ENCODE measurements at places on chromosomes 16 and 17.

DNA sequence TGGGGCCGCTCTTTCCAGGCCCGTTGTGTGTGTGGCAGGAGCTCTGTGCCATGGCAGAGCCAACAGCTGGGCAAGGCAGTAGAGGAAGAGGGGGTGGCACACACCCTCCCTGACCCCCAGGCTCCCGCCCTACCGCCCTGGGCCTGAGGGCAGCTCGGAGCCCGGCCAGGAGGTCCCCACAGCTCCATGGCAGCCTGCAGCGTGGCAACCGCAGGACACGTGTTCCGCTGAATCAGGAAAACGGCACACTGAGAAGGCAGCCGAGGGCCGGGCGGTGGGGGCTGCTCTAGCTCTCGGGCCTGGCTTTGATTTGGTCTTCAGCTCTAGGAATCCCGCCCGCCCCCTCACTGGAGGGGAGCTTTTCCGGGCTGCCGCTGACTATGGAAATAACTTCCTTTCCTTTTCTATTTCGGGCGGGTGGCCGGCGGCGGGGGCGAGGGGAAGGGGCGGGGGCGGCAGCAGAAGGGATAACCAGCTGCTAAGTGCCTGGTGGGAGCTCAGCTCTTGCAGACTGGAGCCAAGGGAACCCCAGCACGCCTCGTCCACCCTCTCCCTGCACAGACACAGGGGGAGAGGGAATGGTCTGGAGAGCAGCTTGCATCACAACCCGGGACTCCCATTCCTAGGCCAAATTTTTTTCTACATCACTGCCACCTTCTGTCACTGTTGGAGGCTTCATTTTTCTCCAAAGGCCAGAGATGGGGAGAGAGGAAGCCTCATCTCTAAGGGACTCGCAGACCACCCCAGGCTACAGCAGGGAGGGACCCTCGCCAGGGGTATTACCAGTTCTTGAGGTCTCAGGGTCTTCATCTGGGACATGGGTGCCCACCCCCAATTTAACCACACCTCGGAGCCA is 24.8 kb upstream of the MRPS23 start:
- DNase-seq: no peak

DNA sequence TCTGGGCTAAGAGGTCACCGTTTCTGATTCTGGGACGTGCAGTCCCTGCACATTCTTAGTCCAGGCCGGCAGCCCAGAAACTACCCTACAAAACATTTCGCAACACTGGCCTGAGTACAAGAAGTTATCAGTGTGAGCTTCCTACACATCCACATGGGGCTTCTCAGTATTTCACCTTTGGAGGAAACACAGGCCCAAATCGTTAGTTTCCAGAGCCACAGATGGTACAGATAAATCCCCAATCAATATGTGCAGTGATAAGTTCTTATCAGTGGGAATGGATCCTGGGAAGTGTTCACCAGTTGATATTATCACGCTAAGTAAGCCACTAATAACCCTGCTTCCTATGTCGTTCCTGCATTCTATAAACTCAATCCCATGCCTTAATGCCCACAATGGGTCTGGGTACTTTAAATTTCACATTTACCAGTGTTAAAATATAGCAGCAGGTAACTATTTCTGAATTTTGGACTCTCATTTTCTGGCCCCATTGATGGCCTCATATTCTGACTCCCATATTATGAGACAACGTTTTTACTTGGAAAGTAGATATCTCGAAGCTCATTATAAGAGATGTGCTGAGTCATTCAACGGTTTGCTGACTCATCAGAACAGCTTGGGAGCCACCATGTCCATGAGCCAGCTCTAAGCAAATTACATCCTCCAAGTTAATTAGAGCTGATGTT is 370.2 kb upstream of the MAF start:
- DNase-seq: no peak

GRCh38 chr17:46166692-46167249 is 26.5 kb downstream of the KANSL1 start:
- DNase-seq: no peak

GRCh38 chr17:83018658-83019193 is 60.7 kb upstream of the METRNL start:
- DNase-seq: no peak

GRCh38 chr17:74595037-74595750 is 3.1 kb upstream of the CD300LD start:
- no peak for DNase-seq

- DNase-seq: no peak
These were observed 4.2 kb downstream of the USP6 start for GRCh38 chr17:5120036-5120435.

GRCh38 chr17:34579979-34580684 is 750 bp downstream of the TMEM132E start:
- no peak for DNase-seq

- no peak for DNase-seq
These were observed 12.4 kb upstream of the KATNB1 start for GRCh38 chr16:57723170-57723569.

- DNase-seq: no peak
These were observed 2.5 kb downstream of the UBE2I start for GRCh38 chr16:1311738-1312466.

GRCh38 chr16:66344533-66345145 is 21.9 kb upstream of the CDH5 start:
- no peak for DNase-seq

DNA sequence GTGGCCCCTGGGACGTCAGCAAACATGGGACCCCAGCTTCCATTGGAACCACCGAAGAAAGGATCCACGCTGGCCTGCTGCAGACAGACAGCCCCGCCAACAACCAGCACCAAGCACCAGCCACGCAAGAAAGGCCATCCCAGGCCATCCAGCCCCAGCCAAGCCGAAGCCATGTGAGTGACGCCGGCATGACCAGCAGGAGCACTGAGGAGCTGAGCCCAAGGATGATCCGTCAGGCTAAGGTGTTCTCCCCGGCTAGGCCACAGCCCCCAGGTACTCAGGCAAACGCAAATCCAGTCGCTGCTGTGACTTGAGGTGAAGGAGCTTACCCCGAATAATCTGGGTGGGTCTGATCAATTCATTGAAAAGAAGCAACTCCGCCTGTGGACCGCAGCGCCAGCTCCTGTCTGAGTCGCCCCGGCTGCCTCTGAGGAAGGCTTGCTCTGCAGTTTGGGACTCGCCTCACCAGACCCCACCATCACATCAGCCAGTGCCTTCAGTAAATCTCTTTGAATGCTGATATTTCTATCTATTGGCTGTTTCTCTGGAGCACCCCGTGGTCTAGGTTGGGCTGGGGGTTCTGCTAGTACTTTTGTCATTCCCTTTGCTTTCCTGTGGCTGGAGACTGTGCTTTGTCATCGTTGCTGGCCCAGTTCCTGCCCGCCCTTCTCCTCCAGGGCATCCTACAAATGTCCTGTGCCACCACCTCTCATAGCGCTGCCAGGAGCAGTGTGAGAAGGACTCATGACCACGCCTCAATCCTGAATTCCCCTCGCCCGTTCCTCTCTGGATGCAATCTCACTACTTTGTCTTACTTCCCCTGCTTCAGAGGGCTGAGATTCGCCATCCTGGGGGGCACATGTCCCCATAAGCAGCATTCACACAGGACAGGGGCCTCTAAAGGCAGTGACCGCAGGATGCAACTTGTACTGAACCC is 8.1 kb upstream of the CBX2 start:
- DNase-seq: no peak

GRCh38 chr16:12341423-12341822 is 364.9 kb downstream of the SNX29 start:
- DNase-seq: no peak

GRCh38 chr17:28578246-28579195 is 1.8 kb upstream of the ALDOC start:
- DNase-seq: no peak

- DNase-seq: no peak
These were observed 6.5 kb downstream of the NFATC3 start for GRCh38 chr16:68091380-68092261.

- no peak for DNase-seq
These were observed 176.8 kb downstream of the CCDC182 start for GRCh38 chr17:57568340-57568739.

- DNase-seq: no peak
These were observed 6.8 kb upstream of the EZH1 start for GRCh38 chr17:42751628-42752027.

DNA sequence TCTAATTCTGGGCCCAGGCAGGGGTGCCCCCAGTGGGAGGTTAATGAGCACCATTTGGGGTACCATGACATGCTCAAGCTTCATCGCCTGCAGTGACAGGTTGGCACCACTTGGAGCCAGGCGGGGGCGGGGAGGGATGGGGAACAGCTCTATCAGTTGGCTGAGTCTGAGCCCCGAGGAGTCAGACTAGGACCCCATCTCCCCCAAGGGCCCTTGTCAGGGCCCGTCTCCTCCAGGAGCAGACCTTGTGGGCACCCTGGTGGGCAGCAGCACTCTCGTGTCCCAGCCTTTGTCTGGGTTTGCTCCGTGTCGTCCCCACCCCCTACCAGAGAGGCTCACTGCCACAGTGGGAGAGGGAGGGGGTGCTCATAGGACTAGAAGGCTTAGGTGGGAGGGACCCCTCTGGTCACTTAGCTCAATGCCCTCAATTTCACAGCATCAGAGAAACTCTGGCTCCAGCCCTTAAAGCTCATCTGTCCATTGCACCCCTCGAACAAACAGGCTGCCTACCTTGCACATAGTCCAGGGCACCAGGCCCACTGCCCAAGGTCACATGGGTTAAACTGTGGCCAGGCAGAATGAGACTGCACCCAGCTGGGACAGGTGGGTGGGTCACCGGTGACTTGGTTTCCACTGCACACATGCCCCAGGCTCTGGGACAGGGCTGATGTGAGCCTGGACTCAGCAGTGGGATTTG is 4.1 kb downstream of the PPP1R9B start:
- no peak for DNase-seq

GRCh38 chr16:52095471-52095870 is 451.5 kb downstream of the TOX3 start:
- no peak for DNase-seq

DNA sequence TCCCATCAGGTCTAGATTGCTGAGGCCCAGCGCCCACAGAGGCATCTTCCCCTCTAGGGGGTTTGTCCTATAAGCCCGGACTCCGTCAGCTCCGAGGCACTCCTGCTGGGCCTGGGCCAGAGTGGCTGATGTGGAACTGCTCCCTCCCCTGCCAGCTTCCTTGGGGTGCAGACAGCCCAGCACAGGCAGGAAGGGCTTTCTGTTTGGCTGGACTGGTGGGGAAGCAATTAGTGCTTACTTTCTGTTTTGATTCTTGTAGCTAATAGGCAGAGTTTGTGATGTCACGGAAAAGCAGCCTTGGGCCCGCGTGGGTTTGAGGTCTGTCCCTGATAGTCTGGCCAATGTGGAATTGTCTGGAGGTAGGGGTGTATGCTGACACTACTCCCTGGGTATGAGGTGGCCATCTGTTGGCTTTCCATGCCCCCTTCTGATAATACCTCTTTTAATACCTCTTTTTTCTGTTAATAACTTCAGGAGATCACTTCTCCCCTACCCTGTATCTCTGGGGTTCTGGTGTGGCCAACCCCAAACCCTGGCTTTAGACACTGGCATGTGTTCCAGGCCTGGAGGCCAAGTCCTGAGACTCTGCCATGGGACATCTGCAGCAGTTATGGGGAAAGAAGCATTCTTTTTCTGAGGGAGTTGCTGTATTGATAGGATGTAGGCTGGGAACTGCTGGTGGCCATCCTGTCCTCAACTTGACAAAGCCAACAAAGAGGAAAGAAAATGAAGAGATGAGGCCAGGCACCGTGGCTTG is 190.9 kb downstream of the RAB11FIP4 start:
- no peak for DNase-seq

DNA sequence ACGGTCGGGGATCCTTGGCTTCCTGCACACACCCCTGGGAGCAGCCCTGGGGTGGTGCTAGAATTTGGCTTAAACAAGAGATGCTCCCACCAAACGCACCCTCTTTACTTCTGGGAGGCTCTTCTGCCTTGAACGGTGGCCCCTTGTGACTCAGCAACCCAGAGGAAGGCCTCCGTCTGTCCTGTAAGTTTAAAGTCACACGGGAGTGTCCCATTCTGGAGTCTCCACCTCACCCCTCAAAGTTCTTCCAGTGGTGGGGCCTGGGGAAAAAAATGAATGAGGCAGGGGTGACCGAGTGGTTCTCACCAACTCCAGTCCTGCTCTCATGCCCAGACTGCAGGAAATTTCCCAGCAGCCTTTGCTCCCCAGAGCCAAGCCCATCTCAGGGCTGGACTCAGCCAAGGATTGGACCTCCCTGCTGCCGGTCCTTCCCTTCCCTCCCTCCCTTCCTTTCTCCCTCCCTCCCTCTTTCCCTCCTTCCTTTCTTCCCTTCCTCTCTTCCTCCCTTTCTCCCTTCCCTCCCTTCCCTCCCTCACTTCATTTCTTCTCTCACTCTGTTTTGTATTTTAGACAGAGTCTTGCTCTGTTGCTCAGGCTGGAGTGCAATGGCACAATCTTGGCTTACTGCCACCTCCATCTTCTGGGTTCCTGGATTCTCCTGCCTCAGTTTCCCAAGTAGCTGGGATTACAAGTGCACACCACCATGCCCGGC is 11.4 kb downstream of the ITGAD start:
- no peak for DNase-seq

DNA sequence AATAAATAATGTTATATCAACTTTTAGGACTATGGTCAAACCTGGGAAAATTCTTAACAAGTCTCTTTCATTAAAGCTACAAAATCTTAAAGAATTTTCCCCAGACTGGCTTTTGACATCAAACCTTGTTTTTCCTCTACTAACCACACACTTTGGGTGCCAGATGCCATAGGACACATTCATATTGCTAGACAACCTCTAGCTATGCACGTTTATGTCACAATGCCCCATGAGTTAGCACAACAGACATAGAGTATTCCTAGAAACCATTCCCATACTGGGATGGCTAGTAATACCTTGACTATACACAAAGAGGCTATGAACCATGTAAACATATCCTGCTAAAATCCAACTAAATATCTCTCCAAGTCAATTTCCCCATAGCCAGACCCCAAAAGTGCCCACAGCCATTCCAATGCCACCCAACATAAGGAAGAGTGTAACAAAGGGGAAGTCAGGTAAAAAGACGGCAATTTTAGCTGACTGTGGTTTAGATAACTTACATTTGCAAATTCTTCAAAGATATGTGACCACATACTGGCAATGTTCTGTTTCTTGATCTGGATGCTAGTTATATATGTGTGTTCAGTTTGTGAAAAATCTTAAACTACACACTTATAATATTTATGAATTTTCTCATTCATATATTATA is 23.4 kb downstream of the SMURF2 start:
- no peak for DNase-seq

Measured in activated effector memory CD4-positive, alpha-beta T cell treated with Interleukin-2 at 50 U/mL for 16 hours (primary cell).